ENCODE measurements at places on chromosomes 5 and 9.

- no peak for DNase-seq
Observed at GRCh38 chr5:111929867-111930266, 172.9 kb upstream of the NREP start.

DNA sequence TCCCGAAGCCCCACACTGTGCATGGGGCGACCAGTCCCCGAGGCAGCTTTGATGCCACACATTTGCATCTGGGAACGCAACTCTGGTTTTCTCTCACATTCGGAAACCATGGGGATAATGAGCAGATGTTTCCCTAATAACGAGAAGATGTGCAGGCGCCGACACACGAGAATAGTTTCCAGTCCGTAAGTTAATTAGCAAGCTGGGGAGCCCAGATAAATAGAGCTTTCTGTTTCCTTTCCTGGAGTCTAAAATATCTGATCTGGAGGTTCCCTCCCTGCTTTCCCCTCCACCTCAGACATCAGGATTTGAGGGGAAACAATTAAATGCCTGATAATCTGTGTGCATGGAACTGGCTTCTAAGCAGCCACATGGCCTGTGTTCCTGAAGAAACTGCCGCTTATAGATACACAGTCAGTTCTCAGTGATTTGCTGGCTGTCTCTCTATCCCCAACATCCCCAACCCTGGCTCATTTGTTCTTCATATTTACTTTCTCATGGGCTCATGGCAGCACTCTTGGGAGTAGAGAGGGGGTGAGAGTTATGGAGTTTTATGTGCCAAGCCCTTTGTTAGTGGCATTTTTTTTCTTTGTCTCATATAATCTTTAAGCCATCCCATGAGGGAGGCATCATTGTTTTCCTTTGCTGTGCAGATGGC is 62.8 kb downstream of the PDZD2 start:
- no peak for DNase-seq

DNA sequence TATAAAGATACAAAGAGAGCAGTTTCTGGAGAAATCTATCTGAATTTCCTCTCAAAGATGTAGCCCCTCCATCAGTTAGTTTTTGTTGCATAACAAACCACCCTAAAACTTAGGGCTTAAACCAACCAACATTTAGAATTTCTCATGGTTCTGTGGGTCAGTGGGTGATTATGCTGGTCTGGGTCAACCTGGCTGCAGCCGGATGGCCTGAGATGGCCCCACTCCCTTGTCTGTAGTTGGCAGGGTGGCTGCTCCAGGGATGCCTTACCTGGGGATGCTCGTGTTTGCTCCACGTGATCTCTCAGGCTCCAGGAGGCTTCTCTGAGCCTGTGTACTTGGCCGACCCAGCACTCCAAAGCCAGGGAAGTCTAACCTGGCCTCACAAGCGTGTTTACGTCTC is 139.3 kb downstream of the MVB12B start:
- no peak for DNase-seq

- DNase-seq: no peak
Observed at GRCh38 chr5:37637165-37637845, 202.5 kb downstream of the GDNF start.

GRCh38 chr9:70557661-70558369 is 143.4 kb upstream of the KLF9 start:
- DNase-seq: no peak

GRCh38 chr9:113569472-113570060 is 106.0 kb downstream of the RGS3 start:
- no peak for DNase-seq

- no peak for DNase-seq
Observed at GRCh38 chr5:147081311-147081764, 153.5 kb upstream of the STK32A start.

GRCh38 chr5:94316916-94317838 is 301.2 kb downstream of the KIAA0825 start:
- DNase-seq: no peak

- DNase-seq: peak; percentile 31
Observed at GRCh38 chr9:347667-348292, 133.1 kb downstream of the DOCK8 start.

- DNase-seq: no peak
Observed at GRCh38 chr9:34253460-34253837, 74.6 kb downstream of the UBAP1 start.

- DNase-seq: no peak
Observed at GRCh38 chr5:101047181-101047580, 144.1 kb upstream of the ST8SIA4 start.

DNA sequence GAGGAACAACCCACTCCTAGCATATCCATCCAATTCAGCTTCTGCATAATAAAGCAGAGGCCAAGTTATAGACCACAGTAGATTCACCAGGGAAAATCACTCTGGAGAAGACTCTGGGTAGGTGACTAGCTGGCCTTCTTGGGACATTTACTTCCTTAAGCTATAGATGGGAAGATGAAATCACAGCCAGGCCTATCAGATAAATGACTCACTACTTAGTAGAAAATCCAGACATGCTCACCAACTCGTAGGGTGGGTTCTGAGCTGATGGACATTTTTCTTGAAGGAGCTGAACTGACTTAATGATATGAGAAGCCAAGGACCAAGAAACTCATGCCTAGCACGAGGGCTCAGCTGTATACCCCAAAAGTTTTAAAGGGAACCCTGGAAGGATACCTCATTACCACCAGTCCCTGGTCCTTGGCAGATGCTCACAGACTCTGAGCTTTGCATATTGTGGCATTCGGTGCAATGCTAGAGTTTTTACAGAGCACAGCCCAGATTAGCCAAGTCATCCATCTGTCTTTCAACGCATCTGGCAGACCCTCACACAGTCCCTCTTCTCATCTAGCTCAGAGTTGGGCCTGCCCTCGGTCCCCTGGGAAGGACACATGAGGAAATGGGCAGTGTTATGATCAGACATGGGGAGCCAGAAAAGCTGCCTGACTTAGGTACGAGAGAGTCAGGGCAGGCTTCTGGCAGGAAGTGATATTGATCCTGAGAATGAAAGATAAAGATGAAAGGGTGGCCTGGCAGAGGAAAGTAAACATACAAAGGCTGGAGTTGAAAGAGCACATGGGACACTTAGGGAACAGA is 15.0 kb downstream of the ACSL6 start:
- DNase-seq: no peak

DNA sequence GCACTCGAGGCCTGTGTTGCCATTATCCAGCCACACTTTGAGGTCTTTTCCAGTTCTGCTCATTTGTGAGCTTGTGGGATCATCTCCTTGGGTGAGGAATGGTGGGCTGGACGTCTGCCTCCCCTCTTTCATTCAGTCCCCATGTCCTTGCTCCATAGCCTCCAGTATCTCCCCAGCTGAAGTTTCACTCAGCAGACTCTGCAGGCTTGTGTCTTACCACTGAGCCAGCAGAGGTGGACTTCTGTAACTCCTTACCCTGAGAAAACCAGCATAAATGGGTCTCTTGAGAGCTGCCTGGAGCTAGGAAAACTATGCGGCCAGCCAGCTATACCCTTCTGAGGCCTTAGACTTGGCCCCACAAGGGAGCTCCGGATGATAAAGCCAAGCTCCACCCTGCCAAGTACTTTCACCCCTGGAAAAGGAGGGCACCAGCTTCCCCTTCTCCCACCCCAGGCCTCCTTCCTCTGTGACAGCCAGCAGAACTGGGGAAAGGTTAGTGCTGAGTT is 12.2 kb downstream of the IRF1 start:
- no peak for DNase-seq

GRCh38 chr5:107365320-107366109 is 305.2 kb downstream of the EFNA5 start:
- no peak for DNase-seq

- DNase-seq: no peak
Observed at GRCh38 chr9:109383947-109384346, 63.1 kb upstream of the EPB41L4B start.

- DNase-seq: no peak
Observed at GRCh38 chr5:162288647-162289296, 221.2 kb downstream of the GABRG2 start.

GRCh38 chr9:136662656-136663581 is at the start of gene EGFL7:
EGFL7 (plus strand) TSS chr9:136662916; CDS start chr9:136668283, 5,367 bp downstream.
- no peak for DNase-seq

- DNase-seq: no peak
Observed at GRCh38 chr5:52886206-52886605, 98.5 kb downstream of the ITGA1 start.

DNA sequence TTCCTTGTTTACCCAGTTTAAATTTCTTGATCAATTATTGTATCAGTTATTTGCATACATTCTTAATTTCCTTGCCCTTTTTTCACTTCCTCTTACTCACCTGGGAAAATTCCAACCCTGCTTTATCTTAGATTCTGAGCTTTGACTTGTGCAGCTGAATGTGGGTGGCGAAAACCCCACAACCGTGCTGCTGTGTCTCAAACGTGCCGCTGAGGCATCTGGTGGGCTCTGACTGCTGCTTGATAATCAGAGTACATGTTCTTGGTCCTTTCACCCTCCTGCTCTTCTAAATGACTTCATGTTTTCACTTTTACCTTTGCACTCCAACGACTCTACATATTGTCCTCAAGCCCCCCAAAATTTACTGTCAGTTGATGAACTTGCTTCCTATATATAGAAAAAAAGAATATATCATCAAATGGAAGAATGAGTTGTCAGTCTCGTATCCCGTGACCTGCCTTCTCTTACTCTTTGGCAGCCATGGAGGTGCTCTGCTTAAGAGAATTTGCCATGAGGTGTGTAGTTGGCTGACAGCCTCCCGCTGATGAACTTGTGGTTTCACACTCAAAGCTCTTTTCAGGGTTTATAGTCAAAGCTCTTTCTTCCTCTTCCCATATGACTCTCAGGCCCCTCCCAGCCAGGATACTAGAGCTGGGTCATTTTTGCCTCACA is 14.0 kb upstream of the JAK2 start:
- no peak for DNase-seq

DNA sequence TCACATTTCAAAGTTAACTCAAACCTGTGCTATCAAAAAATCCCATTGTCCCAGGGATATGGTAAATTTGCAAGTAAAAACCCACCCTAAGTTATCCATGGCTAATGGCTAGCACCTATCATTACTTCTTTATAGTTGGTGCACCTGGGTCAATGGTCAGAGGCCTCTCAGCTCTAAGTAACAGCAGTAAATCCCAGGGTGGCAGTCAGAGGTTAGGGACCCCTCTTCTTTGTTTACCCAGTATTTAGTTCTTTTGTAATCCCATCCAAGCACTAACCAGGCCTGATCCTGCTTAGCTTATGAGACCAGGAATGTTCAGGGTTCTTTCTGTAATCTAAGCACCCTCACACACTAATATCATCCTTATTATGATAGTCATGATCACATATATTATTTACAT is 52.1 kb upstream of the WWC1 start:
- no peak for DNase-seq

GRCh38 chr9:127779136-127779981 is 893 bp upstream of the SH2D3C start:
- DNase-seq: no peak

GRCh38 chr5:98282521-98282920 is 490.9 kb upstream of the RGMB start:
- DNase-seq: no peak

DNA sequence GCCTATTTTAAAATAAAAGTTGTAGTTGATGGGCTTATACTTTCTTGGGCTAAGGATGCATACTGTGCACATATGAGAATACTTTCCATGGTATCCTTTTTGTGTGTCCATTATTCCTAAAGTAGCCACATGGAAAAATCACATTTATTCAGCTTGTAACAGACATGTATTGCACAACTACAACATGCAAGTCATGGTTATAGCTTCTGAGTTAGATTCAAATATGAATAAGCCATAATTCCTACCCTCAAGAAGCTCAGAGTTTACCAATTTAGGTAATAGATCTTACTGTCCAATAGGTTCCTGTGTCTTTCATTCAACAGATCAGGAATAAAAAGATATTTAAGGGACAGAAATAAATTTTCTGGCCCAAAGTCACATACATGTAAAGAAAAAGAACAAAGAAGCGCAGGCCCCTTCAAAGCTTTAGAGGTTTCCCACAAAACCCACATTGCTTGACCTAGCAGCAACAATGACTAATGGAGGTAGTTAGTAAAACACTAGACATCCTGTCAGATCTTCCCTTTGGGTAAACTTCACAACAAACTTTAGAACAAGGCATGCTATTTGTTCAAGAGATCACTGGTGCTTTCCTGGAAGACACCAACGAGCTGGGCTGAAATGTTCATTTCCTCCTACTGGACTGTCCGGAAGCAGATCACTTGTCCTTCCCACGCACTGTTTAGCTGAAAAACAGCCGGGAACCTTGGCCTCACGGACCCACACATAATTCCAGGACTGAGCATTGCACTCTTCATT is 78.4 kb upstream of the ITGA1 start:
- DNase-seq: no peak

DNA sequence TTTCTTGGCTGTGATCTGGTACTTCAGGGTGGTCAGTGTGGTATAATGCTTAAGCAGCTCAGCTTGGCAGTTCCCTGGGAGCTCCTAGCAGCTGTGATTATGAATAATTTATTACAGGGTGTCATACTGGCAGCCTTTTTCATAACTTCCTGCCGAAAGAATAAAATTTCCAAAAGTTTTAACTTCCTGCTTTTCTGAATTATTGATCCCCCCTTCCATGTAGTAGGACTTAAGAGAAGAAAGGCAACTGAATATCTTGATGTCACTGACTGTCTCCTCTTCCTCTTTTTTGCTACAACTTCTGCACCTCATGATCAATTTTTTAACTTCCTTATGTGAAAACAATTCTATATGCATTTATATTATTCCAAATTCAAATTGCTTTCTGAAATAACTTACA is 74.3 kb upstream of the SPEF2 start:
- DNase-seq: no peak

GRCh38 chr9:95820074-95820473 is 55.4 kb upstream of the ERCC6L2 start:
- no peak for DNase-seq

GRCh38 chr9:132806723-132807421 is 71.2 kb downstream of the AK8 start:
- DNase-seq: no peak

GRCh38 chr9:95077053-95077765 is 240.3 kb downstream of the FANCC start:
- no peak for DNase-seq

DNA sequence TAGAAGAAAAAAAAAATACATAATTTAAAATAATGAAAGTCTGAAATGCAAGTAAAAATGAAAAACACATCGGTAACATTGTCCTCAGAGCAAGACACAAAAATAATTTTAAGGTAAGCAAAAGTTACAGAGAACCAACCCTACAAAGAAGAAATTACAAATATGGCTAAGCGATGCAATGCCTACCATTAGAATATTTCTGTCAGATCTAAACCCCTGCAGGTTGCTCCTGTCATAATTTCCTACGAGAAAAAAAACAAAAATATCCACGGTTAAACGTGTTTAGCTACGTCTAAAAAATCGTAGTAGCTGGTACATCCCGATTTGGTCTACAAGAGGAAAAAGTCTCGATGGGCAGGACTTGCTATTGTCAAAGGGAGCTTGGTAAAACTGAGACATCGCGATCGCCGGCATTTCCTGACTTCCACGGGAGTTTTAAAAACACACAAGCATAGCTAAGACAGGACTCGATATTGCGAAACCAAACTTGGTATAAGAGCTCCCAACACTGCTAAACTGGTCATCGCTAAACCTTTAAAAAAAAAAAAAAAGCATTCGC is 1.1 kb upstream of the ANXA2R start:
- DNase-seq: no peak

- DNase-seq: no peak
Observed at GRCh38 chr5:74183041-74183440, 457.5 kb downstream of the ENC1 start.

- no peak for DNase-seq
Observed at GRCh38 chr5:179375236-179375685, 30.0 kb upstream of the ADAMTS2 start.

Data from NCI-H187 treated with DMSO at 0.1 percent for 48 hours (cell line).